Fibroblast of skin of left quadriceps (primary cell): ENCODE measurements at places on chromosomes 1 and 21.

DNA sequence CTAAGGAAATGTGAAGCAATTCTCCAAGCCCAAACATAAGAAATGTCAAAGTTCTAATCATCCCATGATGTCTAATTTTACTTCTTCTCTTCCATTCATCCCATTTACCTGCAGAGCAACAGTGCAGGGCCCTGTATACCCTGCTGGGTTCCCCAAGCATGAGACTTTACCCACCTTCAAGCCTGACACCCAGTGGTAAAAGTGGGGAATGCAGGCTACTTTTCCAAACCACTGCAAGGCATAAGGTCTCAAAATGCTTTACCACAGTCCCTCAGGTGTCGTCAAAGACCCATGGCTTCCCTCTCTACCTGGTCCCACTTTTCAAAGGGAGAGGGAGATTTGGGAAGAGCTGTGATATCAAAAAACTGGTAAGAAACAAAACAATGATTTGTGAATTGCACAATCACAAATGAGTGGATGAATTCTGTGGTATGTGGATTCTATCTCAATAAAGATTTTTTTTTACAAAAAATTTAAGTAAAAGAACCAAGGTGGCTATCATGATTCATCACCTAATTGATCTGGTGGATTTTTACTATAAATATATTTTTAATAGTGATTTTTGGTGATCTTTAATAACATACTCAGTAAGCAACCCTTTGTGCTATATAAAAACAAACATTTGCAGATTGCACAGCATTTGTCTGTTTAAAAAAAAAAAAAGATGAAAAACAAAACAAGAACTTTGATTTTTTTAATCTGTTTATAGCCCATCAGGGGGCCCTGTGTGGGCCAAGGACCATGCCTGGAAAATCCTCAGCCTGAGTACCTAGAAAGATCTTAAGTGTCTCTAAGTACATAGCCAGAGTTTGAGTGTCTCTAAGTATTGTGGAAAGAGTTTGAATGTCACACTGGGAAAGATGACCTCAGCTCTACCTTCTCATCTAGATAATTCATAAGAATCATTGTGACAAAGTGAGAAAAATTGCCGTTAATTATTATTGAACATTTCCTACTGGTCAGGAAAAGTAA, 73.1 kb upstream of the GJB5 start:
- peak; percentile 5 for DNase-seq

GRCh38 chr1:244406337-244406736, 45.4 kb downstream of the ADSS2 start:
- no peak for DNase-seq

- DNase-seq: no peak
Observed at GRCh38 chr1:170214117-170215032, 68.6 kb downstream of the NTMT2 start.

- DNase-seq: no peak
Observed at GRCh38 chr1:71324671-71325267, 243.9 kb upstream of the ZRANB2 start.

- DNase-seq: no peak
Observed at GRCh38 chr1:242318140-242318539, 206.4 kb downstream of the PLD5 start.

DNA sequence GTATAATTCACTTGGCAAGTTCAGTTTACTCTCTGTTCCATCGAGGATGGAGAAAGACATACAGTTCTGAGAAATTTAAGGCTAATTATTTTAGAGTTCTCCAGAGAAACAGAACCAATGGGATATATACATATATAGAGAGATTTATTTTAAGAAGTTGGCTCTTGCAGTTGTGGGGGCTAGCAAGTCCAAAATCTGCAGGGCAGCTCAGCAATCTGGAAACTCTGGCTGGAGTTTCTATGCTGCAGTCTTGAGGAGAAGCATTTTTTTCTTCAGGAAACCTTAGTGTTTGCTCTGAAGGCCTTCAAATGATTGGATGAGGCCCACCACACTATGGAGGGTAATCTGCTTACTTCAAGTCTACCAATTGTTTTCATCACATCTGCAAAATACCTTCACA, 34.6 kb downstream of the TRAF5 start:
- no peak for DNase-seq

- DNase-seq: no peak
Observed at GRCh38 chr1:234875328-234875952, 253.2 kb downstream of the TOMM20 start.

GRCh38 chr1:228989992-228990827, 254.9 kb downstream of the RHOU start:
- no peak for DNase-seq

DNA sequence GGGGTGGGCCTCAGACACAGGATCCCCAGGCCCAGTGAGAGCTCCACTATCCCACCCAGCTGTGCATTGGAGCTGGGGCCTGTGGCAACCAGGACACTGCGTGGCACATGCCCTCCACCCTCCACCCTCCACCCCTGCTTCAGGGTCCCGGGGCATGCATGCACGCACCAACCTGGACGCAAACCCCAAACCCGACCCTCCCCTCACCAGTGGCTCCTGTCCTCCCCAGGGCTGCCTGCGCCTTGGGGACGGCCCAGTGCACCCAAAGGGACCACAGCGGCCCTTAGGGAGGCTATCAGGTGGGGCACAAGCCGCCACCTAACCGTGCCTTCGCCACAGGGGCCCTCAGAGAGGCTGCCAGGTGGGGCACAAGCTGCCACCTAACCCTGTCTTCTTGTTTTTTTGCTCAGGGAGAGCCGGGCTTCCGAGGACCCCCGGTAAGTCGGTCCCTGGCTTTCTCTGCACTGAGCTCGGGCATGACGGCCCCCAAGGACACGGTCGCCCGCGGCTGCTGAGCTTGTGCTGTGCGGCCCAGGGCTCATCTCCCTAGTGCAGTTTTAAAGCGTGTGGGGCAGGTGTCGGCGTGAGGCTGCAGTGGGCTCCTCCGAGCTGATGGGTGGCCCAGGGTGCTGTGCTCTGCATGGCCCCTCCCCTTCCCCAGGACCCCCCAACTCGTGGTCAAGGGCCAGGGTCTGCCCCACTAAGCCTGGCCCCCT, 47.9 kb downstream of the SLC19A1 start:
- DNase-seq: no peak

DNA sequence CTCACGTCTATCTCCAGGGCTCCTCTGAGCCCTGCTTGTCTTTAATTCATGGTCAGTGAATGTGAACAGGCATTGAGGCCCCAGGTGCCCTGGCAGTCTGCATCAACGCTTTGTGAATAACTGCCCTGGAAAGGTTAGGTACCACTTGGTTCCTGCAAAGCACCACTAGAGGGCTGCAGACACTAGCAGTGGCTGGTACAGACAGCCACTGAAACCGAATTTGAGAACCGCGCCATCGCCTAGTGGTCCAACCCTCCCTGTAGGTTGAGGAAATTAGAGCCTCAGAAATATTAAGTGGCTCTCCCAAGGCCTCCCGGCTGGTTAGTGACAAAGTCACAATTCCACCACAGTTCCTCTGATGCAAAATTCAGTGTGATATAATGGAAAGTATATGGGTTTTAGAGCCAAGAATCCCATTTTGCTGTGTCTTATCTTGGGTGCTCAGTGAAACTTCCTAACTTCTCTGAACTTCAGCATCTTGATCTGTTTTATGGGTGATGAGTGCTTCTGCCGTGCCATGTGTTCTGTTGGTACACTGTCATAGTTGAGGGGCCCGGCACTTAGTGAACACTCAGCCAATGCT, 46.2 kb upstream of the BCL9 start:
- DNase-seq: peak; percentile 41

DNA sequence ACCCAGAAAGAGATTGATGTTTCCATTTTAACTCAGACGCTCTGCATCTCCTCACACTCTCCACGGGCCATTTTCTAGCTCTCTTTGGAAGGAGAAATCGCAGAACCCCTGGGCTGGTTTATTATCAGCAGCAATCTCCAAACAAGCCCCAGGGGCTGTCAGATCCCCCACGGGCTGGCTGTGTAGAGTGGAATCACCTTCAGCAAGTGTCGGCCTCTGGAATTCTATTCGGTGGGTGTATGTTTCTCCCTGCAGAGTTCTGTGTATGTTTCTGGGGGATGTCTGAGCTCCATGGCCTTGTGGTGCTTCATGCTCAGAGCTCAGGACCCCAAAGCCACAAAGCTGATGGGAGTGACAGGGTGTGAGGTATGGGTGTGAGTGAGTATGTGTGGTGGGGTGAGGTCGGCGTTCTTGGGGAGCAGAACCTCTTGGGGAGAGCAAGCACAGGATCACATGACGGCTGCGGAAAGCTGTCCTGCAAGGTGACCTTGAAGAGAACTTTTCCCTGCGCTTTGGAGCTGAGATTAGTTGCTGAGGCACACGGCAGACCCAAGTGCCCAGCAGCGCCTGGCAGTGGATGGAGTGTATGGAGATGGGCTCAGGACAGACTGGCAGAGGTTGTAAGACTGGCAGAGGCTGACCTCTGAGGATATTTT, 489 bp downstream of the ACOT11 start:
- DNase-seq: no peak

GRCh38 chr21:45120975-45121374, 46.6 kb downstream of the ADARB1 start:
- DNase-seq: no peak

GRCh38 chr1:48114596-48115382, 107.7 kb upstream of the SLC5A9 start:
- DNase-seq: no peak

GRCh38 chr1:184418652-184419349, 32.0 kb downstream of the C1orf21 start:
- DNase-seq: no peak

DNA sequence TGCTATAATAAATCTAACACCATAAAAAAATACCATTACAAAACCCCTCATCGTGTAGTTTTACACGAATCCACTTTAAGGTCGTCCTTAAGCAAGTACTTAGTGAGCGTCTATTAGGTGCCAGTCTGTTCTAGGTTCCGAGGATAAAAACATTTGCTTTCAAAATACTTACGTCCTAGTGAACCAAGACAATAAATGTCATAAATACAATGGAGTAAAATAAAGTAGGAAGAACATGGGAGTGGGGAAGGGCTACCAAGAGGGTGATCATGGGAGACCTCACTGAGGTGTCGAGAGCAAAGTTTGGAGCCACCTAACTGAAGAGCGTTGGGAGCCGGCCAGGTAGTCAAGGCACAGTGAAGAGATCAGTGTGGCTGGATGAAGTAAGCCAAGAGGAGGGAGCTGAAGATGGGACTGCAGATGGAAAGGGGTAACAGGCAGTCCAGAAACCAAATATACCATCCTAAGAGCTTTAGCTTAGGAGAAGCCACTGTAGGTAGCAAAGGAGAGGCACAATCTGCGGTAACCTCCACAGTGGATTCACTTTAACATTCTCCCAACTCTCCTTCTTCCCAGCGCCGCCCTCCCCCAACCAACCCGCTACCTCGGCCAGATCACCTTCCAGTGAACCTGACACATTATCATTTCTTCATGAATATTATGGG, 684 bp downstream of the LTN1 start:
- DNase-seq: no peak

GRCh38 chr1:164922585-164922984, 363.6 kb downstream of the PBX1 start:
- DNase-seq: no peak

GRCh38 chr1:198417039-198417438, 123.4 kb downstream of the ATP6V1G3 start:
- no peak for DNase-seq

DNA sequence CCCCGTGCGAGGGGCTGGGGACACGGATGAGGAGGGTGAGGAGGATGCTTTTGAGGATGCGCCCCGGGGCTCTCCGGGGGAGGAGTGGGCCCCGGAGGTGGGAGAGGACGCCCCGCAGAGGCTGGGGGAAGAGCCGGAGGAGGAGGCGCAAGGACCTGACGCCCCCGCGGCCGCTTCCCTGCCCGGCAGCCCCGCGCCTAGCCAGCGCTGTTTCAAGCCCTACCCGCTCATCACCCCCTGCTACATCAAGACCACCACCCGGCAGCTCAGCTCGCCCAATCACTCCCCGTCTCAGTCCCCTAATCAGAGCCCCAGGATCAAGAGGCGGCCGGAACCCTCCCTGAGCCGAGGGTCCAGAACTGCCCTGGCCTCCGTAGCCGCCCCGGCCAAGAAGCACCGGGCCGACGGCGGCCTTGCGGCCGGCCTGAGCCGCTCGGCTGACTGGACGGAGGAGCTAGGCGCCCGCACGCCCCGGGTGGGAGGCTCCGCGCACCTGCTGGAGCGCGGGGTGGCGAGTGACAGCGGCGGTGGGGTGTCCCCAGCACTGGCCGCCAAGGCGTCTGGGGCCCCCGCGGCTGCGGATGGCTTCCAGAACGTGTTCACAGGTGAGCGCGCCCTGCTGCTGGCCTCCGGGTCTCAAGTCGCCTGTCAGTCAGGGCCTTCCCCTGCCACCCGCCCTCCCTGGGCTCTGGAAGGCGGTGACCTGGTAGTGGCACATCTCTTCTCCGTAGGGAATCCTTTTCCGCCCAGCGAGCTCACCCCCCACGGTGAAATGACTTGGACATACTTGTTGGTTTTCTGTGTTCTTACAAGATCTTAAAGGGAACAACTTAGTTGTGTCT, 1.7 kb downstream of the FMN2 start:
- DNase-seq: no peak

DNA sequence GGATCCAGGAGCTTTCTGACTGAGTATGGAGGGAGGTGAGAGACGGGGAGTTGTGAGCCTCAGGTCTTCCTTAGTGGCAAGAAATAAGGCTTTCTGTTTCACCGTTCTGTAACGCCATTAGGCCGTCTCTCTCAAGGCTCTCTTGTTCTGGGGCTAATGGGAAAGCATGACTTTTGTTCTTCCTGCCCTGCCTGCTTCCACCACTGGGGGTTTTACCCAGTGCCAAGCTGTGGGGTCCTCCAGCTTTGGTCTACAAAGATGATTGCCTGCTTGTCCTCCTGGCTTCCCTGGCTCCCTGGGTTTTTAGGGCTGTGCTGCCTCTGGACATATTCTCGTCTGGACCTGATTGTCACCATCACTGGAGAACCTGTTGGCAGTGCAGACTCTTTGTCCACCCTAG, 74.8 kb upstream of the TINAGL1 start:
- no peak for DNase-seq

GRCh38 chr21:37136261-37136660, 63.2 kb downstream of the TTC3 start:
- no peak for DNase-seq

GRCh38 chr1:2840036-2840809, 38.7 kb upstream of the TTC34 start:
- no peak for DNase-seq

DNA sequence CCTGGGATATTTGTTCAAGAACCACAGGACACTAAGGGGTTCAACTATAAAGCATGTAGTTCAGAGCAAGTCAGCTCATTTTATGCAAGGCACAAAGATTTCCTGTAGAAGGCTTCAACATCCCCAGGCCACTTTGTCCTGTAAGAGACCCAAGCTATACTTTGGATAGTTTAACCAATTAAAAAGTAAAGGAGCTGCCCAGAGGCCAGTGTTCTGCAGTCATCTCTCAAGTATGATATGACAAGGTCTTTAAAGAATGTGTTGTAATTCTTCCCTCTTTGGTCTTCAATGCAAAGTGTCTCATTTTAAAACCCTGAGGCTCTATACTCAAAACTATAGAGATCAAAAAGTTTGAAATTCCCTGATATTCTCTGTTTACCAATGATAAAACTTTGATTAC, 34.1 kb downstream of the KRTAP20-3 start:
- no peak for DNase-seq

GRCh38 chr1:192937128-192937527, 122.0 kb downstream of the UCHL5 start:
- no peak for DNase-seq

GRCh38 chr1:221886743-221887414, 145.0 kb upstream of the DUSP10 start:
- peak; percentile 59 for DNase-seq

- no peak for DNase-seq
Observed at GRCh38 chr1:50476800-50477199, 53.6 kb upstream of the DMRTA2 start.

- DNase-seq: no peak
Observed at GRCh38 chr1:224867715-224868114, 61.8 kb upstream of the DNAH14 start.

GRCh38 chr1:52887483-52887882, 34.1 kb downstream of the ECHDC2 start:
- no peak for DNase-seq
